ENCODE measurements at places on chromosomes 1 and 21.

DNA sequence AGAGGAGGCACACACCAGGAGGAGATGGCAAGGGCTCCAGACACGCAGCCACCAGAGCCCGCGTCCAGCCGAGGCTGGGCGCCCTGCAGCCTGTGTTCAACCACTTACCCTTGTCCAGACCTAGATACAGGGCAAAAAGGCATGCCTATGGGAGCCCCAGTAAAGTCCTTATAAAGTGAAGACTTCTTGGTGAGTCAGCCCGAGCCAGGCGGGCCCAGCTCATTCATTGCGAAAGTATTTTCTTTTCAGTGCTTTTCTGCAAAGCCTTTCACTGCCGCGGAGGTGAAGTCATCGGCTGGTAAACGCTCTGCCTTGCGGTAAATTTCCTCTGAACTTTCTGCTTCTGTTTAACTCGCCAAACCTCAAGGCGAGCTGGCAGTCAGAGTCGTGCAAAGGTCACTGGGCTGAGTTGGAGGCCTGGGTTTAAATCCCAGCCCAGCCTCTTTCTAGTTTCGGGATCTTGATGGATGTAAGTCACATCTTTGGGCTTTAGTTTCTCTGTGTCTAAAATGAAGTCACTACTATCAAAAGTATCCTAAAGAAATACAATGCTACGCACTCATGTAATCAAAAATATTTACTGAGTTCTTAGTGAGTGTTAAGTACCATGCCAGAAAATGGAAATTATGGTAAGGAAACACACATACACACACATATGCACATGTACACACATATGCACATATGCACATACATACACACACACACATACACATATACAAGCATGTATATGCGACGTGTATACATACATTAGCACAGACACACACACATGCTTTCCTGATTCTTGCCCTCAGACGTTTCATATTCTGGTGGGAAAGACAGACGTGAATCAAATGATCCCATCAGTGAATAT is 54.7 kb upstream of the IFFO2 start:
- DNase-seq, result peak; percentile 80

- DNase-seq, result no peak
Measured at GRCh38 chr1:52659851-52660596, 27.1 kb downstream of the SHISAL2A start.

- no peak for DNase-seq
Measured at GRCh38 chr1:184219414-184219813, 167.4 kb upstream of the C1orf21 start.

DNA sequence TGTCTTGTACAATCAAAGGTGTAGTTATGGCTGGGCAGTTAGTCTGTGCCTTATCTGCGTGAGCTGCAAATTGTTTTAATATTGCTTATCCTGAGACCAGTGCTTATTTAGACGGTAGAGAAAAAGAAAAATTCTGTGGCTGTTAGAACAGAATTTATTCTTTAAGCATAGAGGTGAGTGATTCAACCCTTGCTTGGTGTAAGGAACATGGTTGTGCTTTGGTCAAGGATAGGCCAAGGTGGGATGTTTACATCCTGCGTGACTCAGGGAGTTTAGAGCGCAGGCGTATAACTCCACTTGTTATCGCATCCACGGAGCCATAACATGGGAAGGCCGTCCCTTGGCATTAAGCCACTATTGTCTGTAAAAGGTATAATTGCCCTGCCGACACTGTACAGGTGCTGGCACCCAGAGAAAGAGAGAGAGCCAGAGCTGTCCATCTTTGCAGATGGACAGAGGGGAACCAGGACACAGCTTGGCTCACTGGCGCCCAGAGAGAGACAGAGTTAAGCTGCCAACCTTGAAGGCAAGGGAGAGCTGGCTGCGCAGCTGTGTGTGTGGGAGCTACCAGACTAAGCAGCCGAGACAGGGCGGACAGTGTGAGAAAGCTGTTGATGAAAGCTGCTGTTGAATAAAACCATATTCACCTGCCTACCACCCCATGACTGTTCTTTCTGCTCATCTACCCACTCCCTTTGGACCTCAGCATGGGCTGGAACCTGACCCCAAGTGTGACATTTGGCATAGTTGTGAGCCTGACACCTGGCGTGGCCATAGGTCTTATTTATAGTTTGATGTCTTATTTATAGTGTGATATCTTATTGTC is 200.4 kb downstream of the DYRK1A start:
- no peak for DNase-seq

GRCh38 chr1:189654906-189655305 is 822.8 kb downstream of the BRINP3 start:
- DNase-seq, result no peak

GRCh38 chr1:98659879-98660278 is 1.6 kb upstream of the SNX7 start:
- DNase-seq, result no peak

DNA sequence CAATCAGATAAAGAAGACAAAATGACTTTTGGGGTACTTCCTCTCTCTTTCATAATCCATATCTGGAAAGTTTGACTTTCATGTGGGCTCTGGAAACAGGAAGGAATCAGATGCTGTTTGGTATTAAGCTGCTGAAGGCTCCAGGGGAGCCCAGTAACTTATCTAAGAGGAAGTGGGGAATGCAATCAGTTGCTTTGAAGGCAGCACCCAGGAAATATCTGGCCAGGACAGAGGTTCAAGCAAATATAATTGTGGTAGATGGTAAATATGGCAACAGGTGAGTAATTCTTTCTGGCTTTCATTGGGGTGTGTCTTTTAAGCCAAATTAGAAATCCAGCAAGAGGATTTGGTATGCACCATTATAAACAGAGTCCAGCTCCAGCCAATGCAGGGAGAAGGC is 44.4 kb downstream of the COLGALT2 start:
- no peak for DNase-seq

DNA sequence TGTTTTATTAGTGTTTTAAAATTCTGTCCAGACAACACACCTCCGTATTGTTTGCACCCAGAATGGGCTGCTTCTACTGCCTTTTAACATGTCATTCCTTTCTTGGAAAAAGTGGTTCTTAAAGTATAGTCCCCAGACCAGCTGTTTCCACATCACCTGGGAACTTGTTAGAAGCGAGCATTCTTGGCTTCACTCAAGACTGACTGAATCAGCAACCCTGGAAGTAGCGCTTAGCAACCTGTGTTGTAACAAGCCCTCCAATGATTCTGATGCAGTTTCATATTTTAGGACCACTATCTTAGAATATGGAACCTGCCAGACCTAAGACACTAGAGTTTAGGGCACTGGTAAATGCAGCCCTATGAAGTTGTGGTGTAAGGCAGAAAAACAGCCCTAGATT is 6.0 kb upstream of the PPIE start:
- DNase-seq, result no peak

GRCh38 chr1:59972216-59972927 is 45.8 kb upstream of the CYP2J2 start:
- no peak for DNase-seq

GRCh38 chr1:10399444-10399941 is 629 bp downstream of the PGD start:
- DNase-seq, result peak; percentile 31

DNA sequence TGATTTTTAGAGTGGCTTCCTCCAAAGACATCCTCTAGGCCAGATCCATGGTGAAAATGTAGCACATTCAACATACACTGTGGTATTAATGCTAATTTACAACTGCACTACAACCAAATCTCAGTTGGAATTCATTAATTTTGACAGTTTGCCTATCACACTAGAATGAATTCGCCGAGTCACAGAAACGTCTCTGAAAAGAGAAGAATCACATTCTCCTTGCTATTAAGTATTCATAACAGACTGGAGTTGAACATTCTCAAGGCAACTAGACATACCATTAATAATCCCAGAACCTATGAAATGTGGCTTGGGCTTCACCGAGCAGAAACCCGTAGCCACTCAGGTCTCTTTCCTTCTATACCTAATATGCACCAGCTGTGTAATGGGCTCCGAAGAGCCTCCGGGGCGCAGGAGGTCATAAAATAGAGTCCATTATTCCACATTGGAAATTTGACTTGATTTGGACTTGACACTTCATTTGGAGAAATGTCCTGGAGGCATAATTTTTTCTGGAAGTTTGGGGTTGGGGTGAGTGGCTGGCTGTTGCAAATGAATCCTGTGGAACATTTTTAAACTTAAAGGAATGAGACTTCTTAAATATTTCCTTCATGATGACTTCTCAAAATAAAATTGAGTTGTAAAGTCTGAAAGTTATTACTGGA is 117.1 kb downstream of the DSCAM start:
- DNase-seq, result no peak

GRCh38 chr1:31787261-31787660 is 23.1 kb upstream of the ADGRB2 start:
- no peak for DNase-seq

DNA sequence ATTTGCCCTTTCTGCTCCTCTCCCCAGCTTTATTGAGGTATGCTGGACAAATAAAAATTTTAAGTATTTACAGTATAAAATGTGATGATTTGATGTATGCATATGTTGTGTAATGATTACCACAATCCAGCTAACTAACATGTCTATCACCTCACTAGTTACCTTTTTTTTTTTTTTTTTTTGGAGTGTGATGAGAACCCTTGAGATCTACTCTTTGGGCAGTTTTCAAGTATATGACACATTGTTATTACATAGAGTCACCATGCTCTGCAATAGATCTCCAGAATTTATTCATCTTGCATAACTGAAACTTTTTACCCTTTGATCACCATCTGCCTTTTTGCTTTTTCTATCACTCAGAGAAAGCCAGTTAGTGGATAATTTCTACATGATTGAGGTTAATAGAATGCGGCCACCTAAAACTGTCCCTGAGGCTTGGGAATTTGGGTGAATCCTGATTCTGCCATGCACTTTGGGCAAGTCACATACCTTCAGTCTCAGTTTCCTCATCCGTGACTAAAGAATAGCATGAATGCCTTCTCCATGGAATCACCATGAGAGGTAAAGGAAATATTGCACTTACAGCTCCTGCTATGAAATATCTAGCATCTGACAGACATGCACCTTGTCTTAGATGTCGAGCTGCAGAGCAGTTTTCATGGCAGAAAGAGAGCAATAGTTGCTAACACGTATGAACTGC is 295.2 kb downstream of the DISC1 start:
- no peak for DNase-seq

DNA sequence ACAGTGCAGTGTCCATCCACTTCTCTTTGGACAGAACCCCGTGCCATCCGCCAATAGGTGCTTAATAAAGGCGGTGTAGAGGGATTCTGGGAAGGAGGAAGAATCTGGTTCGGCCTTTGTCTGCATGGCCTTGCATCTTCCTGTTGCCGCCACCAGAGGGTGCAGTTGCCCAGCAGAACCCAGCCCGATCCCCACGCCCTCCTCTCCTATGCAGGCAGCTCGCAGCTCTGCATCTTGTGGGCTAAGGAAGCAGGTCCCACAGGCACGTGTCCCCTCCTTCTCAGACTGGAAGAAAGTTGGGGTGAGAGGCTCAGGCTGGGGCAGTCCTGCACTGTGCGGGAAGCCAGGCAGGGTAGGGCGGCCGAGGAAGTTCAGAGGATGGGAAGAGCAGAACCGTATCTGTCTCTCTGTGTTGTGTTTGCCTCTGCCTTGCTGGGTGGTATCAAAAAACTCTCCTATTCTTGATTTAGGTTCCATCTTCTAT is 20.8 kb downstream of the NAV1 start:
- DNase-seq, result peak; percentile 17

GRCh38 chr1:33080373-33080772 is 580 bp upstream of the AZIN2 start:
- no peak for DNase-seq

DNA sequence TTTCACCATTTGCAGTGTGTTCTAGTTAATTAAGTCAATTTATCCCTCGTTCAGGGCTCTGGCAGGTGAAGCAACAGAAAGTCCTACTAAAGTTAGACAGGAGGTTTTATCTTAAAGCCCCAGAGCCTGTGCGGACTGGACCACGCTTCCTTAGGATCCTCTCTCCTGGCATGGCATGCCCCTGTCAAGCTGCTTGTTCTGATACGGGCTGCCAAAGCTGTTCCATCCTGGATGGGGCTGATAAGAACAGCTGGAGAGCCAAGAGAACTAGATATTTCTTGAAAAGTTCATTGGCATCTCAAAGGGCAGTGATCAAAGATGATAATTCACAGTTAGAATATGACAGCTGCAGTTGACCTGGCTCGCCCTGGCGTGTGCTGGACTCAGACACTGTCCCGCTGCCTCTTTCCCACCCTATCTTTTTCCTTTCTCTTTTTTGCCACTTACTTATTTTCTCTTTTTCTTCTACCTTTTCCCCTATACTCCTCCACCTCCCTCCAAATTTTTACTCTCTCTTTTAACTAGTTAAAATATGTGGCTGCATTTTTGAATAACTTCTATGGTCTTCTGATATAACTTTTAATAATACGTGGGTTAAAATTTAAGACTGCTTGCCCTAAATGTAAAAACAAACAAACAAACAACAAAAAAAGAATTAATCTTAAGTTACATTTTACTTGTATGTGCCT is 96.7 kb downstream of the ABCA4 start:
- no peak for DNase-seq

GRCh38 chr21:45441431-45442255 is 36.7 kb downstream of the COL18A1 start:
- no peak for DNase-seq

- no peak for DNase-seq
Measured at GRCh38 chr1:167301355-167301754, 80.7 kb downstream of the POU2F1 start.

DNA sequence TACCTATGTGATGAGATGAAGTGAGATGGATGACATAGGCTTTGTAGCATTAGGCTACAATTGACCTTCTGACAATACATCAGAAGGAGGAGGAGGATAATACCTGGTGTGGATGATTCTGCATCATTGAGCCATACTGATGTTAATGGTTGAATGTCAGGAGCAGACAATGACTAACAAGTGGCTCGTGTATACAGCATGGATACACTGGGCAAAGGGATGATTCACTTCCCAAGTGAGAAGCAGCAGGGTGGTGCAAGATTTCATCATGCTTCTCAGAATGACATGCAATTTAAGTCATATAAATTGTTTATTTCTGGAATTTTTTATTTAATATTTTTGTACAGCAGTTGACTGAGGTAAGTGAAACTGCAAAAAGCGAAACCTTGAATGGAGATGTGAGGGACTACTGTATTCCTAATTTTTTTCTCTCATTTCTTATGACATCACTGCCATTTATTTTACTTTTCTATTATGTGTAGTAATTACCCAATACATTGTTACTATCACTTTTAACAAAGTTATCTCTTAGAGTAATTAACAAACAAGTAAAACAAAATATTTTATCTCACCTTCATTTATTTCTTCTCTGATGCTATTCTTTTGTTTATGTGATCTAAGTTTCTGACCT is 34.4 kb upstream of the COP1 start:
- no peak for DNase-seq

GRCh38 chr21:15682977-15683376 is 46.8 kb upstream of the USP25 start:
- no peak for DNase-seq

- no peak for DNase-seq
Measured at GRCh38 chr1:9127395-9128165, 1.3 kb downstream of the GPR157 start.

GRCh38 chr1:175632667-175633066 is 110.7 kb downstream of the TNR start:
- DNase-seq, result no peak

- no peak for DNase-seq
Measured at GRCh38 chr1:178603926-178604325, 91.0 kb downstream of the TEX35 start.
